RCC 7860 (cell line): ENCODE measurements at places on chromosomes 12 and 14.

GRCh38 chr14:100306998-100307765, 938 bp upstream of the SLC25A29 start:
- DNase-seq = no peak

- DNase-seq = no peak
Observed at GRCh38 chr14:101069228-101069549, 165.7 kb upstream of the RTL1 start.

- DNase-seq = no peak
Observed at GRCh38 chr14:97970222-97970621, 1173.0 kb downstream of the VRK1 start.

DNA sequence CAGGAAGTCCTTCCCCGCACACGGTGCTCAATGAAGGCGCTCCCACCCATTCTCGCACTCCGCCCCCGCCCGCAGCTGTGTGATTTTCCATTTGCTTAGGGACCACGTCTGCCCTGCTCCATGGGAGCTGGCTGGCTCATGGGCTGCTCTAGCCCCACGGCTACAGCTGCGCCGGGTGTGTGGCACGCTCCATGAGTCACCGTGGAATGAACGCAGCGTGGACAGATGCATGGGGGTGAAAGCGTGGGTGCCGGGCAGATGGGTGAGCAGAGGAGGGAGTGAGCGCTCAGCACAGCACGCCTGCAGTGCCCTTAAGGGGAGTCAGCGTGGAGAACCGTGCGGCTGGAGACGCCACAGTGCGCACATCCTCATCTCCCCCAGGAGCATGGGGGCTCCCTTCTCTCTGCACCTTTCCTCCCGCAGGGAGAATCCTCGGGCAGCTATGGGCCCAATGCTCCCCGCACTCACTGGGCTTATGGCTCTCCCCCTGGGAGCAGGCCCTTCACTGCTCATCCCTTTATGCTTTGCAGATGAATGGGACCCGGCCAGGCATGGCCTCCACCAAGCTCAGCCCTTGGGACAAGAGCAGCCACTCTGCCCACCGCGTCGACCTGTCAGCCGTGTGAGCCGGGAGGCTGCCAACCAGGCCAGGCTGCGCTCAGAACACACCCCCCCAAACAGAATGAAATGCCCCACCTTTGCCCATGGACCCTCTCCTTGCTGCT, 185.1 kb downstream of the ADGRD1 start:
- no peak for DNase-seq

DNA sequence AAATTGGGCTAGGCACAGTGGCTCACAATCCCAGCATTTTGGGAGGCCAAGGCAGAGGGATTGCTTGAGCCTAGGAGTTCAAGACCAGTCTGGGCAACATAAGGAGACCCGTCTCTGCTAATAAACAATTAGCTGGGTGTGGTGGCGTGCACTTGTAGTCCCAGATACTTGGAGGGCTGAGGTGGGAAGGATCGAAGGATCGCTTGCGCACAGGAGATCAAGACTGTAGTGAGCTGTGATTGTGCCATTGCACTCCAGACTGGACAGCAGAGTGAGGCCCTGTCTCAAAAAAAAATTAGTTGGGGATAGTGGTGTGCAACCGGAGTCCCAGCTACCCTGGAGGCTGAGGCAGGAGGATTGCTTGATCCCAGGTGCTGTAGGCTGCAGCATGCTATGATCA, 38.7 kb upstream of the BCL7A start:
- no peak for DNase-seq

DNA sequence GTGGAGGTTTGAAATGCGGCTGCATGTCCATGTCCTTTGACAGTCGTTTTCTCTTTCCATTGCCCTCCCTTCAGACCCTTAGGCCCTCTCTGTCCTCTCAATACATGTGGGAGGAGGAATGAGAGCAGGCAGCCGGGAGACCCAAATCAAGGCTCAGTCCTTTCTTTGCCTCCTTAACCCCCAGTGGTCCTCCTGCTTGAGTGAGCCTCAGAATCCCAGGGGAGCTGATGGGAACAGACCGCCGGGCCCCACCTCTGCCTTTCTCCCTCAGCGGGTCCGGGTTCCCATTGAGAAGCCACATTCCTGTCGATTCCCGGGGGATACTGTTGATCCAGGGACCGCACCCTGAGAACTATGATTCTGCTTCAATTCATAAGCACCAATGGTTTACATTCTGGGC, 77.9 kb upstream of the RFLNA start:
- DNase-seq = no peak
